ENCODE measurements at places on chromosomes 12 and 14.
A peak's percentile ranks its signal among the peaks of the same experiment; 100 is the strongest.

GRCh38 chr12:110012137-110012536, 12.9 kb downstream of the ANKRD13A start:
- DNase-seq = no peak

DNA sequence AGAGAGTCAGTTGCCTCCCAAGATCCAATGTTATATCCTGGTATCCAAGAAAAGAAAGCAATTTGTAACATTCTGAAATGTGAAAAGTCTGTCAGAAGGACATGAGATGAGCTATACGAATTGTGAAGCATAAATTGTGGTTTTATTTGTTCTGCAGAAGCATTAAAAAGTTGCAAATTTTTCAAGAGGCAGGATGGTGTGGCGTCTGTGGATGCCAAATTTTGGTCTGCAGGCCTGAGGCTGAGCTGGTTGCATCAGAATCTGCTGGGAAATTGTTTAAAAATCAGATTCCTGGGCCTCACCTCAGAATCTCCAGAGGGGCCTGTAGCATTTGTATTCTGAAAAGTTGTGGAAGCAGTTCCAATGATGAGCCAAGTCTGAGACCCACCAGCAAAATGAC, 284.7 kb downstream of the NUAK1 start:
- no peak for DNase-seq

- no peak for DNase-seq
These were observed 1823.6 kb upstream of the FLRT2 start for GRCh38 chr14:83706231-83706954.

GRCh38 chr12:40375076-40375475, 150.3 kb downstream of the LRRK2 start:
- DNase-seq = no peak

- DNase-seq = no peak
These were observed 439.5 kb downstream of the CCER1 start for GRCh38 chr12:90515199-90516175.

DNA sequence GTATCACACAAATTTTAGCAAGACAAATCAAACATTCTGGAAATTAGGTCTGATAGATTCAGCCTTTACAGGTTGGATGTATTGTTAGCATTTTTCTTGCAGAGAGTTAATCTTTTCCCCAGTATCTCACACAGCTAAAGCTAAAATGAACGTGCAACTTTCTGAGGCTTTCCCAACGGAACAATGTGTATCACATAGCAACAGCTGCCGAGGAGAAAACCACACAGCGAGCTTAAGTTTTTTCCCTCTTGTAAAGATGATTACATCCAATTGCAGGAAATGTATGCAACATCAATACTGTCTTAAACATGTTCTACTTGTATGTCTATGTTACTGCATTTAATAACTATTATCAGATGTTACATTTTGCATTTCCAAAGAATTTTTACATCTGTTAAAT, 182.2 kb downstream of the CCDC59 start:
- DNase-seq = no peak

DNA sequence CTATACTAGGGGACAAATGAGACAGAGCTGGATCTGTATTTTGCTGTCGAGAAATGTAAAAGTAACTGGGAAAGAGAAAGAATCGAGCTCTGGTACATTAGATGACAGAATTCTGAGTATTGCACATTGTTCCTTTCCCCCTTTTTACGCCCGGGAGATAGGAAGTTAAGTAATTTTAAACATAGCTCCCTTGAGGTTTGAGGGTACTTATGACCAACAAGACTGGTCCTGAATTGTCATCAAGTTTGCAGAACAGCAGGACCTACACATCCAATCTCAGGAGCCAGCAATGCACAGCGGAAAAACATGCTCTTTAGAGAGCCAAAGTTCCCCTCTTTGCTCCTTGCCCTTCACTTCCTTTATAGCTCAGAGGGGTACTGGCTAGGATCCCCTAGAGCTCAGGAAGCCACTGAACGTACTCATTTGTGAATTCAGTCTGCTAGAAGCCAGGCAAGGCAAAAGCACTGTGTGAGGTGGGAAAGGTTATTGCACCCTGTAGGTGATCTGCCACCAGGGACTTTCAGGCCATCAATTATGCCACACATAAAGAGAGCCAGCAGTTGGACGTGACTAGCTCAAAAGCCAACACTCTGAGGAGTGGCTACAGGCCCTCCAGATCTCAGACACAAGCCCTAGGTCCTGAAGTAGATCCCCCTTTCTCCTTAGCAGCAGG, 333.8 kb downstream of the KCNH5 start:
- no peak for DNase-seq

GRCh38 chr12:54368709-54369596, 4.7 kb upstream of the GPR84 start:
- peak; percentile 84 for DNase-seq

- DNase-seq = peak; percentile 1
These were observed 372.9 kb upstream of the TMEM132C start for GRCh38 chr12:127893895-127894609.

DNA sequence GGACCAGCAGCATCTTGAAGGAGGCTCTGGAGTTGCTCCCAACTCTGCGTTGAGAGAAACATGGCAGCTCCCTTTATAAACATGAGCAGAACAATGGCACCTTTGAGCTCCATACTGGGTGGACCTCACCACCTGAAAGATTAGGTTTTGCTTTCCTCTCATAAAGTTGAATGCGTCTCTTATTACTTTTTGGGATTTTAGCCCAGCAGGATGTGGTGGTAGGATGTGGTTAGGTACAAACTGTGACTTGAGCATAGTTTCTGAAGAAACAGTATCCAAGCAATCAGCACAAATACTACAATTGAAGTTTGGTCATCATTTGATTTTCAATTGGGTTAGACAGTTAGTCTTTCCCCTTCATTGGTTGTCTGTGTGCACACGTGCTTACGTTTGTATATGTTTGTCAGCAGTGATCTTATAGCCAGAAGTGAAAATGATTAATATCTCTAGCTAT, at the start of gene PRR4:
Gene PRR4 (minus strand): TSS at position 51 of the 454 bp plus-strand sequence. CDS start 38 bp downstream, at position 13.
- DNase-seq = no peak

- no peak for DNase-seq
These were observed 119.6 kb upstream of the PTPRB start for GRCh38 chr12:70756791-70757190.

GRCh38 chr14:74663884-74664283, 49.0 kb downstream of the AREL1 start:
- DNase-seq = no peak
